Hypothalamus (tissue), 51 donors: ENCODE measurements at places on chromosomes 7 and 10.
A peak's percentile ranks its signal among the peaks of the same experiment; 100 is the strongest.

- no peak for DNase-seq
Measured at GRCh38 chr10:11863353-11864109, 40.4 kb downstream of the PROSER2 start.

GRCh38 chr10:69952069-69952800, 100.4 kb upstream of the MACROH2A2 start:
- DNase-seq = no peak

GRCh38 chr7:55078465-55079372, 59.9 kb downstream of the EGFR start:
- DNase-seq = no peak

DNA sequence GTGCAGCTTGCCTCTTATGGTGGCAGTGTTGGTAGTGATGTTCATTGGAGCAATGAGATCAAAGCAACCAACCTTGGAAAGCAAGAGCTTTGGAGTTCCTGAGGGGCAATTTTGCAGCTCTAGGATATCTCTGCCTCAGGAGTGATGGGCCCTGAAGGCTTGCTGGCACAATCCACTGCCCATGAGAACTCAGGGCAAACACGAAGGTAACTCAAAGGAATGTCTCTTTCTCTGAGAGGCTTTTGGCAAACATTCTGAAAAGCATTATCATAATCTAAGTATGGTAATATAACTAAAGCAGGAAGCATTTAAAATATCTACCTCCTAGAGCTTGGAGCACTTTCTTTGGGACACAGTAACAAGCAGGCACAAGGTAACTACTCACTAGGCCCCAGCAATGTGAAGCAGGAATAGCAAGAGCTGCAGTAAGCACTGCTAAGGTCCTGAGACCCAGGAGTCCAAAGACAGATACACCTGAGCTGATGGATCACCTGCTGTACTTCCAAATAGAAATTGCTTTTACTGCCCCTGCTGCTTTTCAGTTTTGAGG, 103.1 kb downstream of the NRF1 start:
- no peak for DNase-seq

DNA sequence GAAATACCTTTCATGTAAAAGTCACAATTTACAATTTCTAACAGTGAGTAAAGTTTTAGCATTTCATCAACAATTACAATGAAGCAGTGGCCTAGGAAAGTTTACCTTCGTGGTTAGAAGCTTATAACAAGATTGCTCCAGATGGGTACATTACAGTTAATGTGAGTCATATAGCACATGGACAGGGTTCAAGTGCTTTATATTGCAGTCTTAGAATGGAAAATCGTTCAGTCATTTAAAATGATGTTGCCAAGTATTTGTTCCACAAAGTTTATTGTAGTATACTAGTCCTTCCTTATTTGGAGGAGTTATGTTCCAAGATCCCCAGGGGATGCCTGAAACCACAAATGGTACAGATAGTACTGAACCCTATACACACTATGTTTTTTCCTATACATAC, 174.6 kb upstream of the TARP start:
- no peak for DNase-seq

DNA sequence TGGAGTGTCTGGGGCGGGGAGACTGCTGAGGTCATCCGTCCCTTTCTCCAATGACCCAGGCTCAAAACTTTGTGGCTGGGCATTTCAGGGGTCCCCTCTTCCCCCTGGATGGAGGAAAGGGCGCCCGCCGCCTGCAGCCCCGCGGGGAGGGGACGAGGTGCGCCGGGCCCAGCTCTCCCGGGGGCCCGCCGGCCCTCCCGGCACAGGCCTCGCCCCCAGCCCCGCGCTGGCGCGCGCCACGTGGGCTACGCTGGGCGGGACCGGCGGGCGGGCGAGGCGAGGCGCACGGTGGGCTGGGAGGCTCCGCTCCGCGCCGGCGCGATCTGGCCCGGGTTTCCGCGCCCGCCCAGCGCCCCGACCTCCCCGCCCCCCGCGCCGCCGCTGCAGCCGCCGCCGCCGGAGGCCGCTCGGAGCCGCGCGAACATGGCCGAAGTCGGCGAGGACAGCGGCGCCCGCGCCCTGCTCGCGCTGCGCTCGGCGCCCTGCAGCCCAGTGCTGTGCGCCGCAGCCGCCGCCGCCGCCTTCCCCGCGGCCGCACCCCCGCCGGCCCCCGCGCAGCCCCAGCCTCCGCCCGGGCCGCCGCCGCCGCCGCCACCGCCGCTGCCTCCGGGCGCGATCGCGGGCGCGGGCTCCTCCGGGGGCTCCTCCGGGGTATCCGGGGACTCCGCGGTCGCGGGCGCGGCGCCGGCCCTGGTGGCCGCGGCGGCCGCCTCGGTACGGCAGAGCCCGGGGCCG, at the start of gene FOXK1:
Gene FOXK1, plus strand, starts transcription at position 410 of the 735 bp plus-strand sequence. Its CDS starts 14 bp downstream, at position 424.
- DNase-seq = peak; percentile 51

- no peak for DNase-seq
Measured at GRCh38 chr7:50304911-50305582, 531 bp downstream of the IKZF1 start.

GRCh38 chr7:107319724-107320228, 150.1 kb upstream of the GPR22 start:
- DNase-seq = no peak

GRCh38 chr7:80334908-80335307, 177.0 kb downstream of the GNAT3 start:
- no peak for DNase-seq

DNA sequence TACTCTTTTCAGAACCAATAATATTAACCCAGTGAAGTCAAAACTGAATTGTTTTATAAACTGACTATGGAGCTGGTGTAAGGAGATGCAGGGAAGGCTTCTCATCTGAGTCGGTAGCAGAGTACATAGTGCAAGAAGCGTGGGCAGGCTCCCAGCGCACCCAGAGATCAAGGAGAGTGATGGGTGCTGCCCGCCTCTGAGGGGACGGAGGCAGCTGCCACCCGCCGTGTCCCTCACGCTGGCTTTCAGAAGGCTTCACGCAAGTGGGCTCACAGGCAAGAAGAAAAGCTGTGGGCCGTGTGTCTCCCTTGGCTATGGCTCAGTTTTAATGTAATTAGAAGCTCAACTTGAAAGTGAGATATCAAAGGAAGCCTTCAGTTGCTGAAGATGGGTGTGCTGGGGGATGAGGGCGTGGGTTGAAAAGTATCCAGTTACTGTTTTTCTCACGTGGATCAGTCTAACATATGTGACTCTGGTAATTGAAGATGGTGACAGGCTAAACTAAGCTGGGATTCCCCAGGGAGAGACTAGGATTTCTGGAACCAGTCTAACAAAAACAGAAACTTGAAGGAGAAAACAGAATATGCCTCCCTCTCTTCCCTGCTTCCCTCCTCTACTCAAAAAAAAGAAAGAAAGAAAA, 159.9 kb downstream of the MGMT start:
- no peak for DNase-seq

DNA sequence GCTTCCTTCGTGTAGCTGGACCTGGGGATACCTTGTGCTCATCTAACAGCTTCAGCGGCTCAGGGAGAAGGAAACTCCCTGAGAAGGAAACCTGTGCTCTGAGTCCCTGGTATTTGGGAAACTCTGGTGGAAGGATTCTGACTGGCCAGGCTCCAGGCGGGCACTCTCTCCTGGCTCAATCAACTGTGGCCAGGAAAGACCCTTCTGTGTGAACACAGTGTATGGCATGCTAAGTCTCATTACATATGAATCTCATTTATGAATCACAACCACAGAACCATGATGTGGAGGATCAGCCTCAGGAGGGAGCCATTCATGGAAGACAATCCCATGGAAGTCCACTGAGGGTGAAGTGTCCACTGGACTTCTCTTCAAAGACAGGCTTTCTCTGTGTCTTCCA, 20.9 kb downstream of the NPS start:
- DNase-seq = no peak

DNA sequence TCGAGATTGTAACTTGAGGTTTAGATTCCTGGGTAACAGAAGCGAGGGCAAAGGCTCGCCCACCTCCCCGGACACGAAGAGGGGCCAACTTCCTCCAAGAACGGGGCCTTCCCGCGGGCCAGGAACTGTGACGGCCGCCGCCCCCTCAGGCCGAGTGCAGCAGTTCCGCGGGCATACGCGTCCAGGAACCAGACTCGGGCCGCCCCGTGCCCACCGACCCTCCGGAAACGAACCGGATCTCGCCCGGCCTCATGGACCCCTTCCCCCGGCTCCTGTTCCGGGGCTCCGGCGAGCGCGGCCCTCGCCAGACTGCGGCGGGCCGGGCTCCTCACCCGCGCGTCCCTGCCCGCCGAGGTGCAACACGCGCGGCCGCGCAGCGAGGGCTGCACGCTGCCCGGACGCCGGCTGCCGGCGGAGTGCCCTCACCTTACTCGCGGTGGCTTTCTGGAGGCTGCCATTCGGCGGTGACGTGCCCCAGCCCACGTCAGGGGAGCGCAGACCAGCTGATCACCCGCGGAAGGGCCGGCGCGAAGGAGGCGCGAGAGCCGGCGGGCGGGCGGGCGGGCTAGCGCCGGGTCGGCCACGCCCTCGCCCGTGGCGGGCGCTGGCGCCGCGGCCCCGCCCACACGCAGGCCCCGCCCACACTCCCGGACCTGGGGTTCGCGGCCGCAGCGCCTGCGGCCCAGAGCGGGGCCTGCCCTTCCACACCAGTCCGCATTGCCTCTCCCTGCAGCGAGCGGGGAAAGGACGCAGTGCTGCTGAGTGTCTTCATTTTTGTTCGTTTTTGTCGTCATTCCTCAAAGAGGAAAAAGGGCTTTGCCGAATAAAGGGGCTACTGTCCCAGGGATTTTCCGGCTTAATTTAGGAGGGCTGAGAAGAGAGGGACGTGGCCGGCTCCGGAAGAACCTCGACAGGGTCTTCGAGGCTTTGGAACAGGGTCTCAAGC, at the start of gene XPNPEP1:
Gene XPNPEP1, minus strand, starts transcription at position 536 of the 946 bp plus-strand sequence. Its CDS starts 78 bp downstream, at position 458.
- DNase-seq = peak; percentile 76

- DNase-seq = no peak
Measured at GRCh38 chr7:154598396-154598795, 404.5 kb downstream of the PAXIP1 start.

DNA sequence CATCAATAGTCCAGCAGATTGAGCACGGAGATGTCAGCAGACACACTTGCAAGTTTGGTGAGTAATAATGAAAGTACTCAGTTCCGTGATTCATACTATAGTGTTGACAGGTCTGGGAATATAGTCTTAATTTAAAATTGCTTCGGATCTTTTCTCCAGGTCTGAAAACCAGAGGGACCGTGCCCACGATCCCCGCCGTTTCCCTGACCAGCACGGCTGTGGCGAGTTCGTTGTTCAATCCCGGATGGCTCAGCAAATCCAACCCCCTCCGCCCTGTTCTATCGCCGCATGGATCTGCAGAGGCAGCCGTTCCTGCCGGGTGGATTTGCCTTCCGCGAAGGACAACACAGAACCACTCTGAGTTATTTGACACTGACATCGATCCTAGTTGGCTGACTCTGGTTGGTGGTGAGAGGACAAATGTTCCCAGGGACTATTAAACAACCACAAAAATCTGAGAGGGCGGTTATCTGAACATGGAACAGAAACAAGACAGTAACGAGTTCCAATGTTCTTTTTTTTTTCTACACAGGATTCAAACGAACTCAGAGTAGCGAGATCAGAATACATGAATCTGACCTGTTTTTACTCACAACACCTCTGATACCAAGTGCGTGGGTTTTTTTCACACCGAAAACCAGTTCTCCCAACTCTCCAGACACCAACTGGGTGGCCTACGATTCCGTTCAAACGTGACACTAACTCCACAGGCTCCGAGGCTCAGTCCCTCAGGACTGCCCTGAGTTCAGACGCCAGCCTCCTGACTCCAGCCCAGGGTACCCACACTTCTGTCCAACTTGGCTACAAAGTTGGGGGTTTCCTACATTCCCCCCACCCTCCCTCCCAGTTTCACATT, 52.7 kb downstream of the RBM17 start:
- DNase-seq = no peak

DNA sequence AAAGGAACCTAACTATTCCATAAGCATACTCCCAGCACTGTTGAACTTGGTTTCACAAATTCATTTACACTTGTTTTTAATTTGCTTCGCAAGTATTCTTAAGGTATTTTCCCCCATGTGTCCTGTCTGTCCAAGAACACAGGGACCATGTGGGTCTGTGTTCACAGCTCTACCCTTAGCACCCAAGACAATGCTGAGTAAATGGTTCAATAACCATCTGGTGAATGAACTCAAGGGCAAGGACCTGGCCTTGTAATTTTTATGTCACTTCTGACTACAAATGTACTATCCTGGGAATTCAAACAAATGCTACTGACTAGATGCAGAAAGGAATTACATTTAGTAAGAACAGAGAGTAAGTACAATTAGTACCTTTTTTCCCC, 43.0 kb upstream of the SLIT1 start:
- DNase-seq = no peak

- DNase-seq = no peak
Measured at GRCh38 chr7:122059542-122059941, 84.5 kb downstream of the AASS start.

DNA sequence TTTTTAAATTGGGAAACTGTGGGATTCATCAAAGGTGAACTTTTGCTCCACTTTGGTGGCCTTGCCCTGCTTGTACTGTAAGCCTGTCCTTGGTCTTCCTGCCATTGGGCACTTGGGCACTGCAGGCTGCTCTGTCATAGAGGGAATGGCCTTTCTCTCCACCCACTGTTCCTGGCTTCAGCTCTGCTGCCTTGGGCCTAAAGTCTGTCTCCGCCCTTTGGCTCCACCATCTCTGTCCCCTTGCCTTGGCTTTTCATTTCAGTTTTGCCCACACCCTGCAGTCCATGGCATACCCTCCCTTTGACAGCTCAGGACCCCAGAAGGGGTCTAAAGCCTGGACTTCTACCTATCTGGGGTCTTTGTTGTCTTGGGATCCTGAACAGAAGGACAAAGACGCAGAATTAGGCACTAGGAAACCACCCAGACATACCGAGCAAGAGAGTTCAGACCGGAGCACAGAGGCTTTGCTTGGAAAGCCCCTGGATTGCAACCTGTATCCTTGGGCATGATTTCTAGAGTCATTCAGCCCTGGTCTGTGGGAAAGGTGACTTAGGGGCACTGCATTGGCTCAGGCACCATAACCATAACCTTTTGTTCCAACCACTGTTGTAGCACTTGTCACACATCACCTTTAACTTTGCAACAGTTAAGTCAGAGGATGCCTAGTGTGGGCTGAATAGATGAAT, 5.2 kb upstream of the ARHGAP22 start:
- DNase-seq = no peak

- DNase-seq = no peak
Measured at GRCh38 chr10:117929327-117930067, 117.2 kb downstream of the RAB11FIP2 start.

DNA sequence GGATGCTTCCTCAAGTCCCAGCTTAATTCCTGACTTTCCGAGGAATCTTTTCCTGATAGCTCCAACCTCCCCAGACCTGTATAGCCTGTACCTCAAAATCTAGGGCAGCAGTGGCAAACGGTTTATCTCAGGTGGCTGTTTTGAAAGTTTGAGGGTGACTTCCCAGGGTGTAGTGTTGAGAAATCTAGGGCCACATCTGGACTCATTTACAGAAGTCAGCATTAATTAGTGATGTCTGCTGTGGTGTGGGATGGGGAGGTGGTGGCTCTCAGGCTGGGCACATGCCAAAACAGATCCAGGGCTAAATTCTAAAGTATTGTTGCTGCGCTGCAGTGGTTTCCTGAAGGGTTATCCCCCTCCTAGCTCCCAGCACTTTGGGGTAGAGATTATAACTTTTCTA, 38.0 kb downstream of the UNC5B start:
- no peak for DNase-seq

GRCh38 chr10:58336242-58336641, 1.4 kb downstream of the UBE2D1 start:
- no peak for DNase-seq

- DNase-seq = no peak
Measured at GRCh38 chr10:87956055-87956454, 92.6 kb downstream of the PTEN start.

- no peak for DNase-seq
Measured at GRCh38 chr10:49567810-49568209, 28.9 kb upstream of the ERCC6 start.

- DNase-seq = no peak
Measured at GRCh38 chr7:92727755-92728154, 108.6 kb downstream of the CDK6 start.
